Activated naive CD4-positive, alpha-beta T cell treated with anti-CD3 and anti-CD28 coated beads, Interleukin-2, amount 50 U/mL, for 72 hours (primary cell): ENCODE measurements at places on chromosomes 2 and 18. TPM values are rescaled to one million over a fixed set of nuclear protein-coding genes. Genes with fewer than 3 reads are reported as not detected.

The MEP1B gene
- 0.35 TPM for total RNA-seq

The LGALSL gene
- 1.0 TPM for total RNA-seq

The FAM124B gene
- total RNA-seq = 0.45 TPM

The ECEL1 gene
- total RNA-seq = not detected
